ENCODE measurements at places on chromosomes 2 and 18.

- DNase-seq, result no peak
Measured at GRCh38 chr2:127129937-127130336, 23.0 kb upstream of the BIN1 start.

GRCh38 chr18:9876867-9877654, 8.7 kb upstream of the TXNDC2 start:
- peak; percentile 17 for DNase-seq

GRCh38 chr2:85131116-85131515, 2.1 kb upstream of the TCF7L1 start:
- peak; percentile 36 for DNase-seq

- DNase-seq, result no peak
Measured at GRCh38 chr2:144357623-144358373, 162.1 kb downstream of the ZEB2 start.

- no peak for DNase-seq
Measured at GRCh38 chr2:182553483-182553882, 126.6 kb upstream of the PDE1A start.

DNA sequence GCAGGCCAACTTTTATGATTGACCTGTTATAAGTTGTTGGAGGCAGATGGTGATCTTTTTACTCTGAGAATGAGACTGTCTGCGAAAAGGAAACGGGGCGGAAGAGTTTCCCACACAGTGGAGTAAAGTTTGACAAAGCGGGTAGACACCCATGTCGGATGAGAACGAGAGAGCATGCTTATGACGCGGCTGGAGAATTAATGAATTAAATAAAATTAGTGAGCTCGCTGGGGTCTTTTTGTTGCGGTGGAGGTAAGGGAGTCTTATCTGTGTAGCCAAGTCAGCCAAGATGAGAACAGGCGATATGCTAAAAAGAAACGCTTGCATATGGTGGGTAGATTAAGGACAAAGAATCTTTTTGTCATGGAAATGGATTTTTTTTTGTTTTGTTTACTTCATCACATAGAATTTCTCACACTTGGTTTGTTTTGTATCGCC, 1.8 kb downstream of the SALL3 start:
- no peak for DNase-seq

DNA sequence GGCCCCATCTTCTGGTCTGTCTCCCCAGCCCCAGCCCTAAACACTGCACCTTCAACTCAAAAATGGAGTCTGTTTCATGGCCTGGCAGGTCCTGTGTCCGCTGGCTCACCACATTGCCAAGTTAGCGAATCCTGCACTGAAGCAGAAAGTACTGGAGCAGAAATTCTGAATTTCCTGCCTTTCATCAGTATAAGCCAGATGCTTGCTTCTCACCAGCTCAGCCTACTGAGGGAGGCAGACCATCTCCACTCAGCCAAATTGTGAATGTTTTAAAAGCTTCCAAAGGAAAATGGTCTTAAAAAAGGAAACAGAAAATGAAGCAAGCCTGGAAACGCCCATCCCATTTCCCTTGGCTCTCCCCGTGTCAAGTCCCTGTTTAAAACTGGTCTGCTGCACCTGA, 157.8 kb downstream of the C1D start:
- DNase-seq, result no peak

DNA sequence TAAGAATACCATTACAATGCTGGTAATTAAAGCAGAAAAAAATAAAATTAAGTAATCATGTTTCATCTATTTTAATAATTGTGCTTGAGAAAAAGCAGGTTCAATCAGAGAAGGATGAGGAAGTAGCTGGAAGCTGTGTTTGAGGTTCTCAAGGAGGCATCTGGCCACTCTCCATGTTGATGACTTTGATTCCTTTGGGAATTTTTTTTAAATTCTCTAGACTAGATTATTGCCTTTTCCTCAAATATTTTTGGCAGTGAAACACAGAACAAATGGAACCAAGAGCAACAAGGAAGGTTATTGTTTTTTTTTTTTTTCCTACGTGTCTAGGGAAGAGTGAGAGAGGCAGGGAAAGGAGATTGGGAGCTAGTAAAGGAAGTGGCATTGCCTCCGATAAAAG, 99.9 kb upstream of the NRP2 start:
- DNase-seq, result no peak

DNA sequence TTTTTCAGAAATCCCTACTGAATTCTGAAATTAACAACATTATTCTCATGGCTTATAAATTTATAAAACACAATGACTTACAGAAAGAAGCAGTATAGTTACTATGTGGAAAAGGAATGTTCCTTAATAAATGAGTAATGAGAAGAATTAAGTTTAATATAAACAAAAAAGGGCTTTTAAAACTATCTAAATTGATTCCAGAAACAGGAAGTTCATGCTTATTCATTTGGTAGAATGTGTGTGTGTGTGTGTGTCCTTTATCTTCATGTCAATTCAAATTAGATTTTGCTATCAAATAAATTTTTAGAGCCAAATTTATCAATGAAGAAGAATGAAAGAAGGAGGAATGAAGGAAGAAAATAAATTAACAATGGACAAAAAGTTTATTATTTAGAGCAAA, 440.8 kb upstream of the LRRTM4 start:
- no peak for DNase-seq

DNA sequence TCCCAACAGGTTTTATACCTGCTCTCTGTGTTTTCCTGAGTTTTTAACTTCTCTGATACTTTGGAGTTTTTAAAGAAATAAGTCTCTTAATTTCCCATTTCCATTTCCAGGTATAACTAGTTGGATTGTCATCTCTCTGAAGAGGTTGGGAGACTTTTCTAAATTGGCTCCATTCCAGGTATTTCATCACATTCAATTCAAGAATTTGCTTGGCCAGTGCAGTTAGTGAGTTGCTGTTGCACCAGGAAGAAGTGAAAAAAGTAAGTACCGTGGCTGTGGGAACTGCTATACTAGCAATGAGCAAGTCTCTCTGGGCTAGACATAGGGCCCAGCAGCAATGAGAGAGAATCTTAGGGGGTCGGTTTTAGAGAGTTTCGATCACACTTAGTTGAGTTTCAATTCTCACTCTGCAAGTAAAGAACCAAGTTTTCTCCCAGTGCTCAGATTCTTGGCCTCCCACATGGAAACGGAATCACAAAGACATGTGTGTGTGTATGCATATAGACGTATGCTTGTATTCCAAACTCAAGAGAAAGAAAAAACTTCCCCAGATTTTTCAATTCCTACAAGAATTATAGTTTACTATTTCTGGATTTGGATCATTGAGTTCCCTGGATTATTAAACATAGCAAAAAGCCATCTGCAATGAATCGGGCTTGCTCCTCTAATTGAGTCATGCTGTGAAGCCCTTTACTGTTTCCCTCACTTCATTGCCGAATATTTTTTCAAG, 894.4 kb downstream of the BCL11A start:
- no peak for DNase-seq

DNA sequence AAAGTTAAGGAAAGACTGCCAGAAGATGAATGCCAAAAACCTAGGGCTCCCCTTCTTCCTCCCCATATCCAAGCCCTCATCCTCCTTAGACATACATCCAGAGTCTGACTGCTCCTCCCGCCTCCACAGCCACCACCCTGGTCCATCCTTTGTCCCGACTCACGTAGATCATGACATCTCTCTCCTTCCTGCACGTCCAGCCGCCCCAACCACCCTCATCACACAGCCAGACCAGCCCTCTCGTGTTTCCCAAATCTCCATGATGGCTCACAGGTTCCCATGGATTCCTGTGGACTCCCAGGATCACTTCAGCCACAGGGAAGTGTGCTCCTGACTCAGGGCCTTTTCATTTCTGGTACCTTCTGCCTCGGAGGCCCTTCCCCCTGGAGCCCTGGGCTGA, 47.8 kb upstream of the CAB39 start:
- no peak for DNase-seq
